ENCODE measurements at places on chromosomes 5 and 9.

GRCh38 chr5:66788556-66788955 lies 192.4 kb downstream of the MAST4 start:
- DNase-seq = no peak

- DNase-seq = no peak
These were observed 51.7 kb upstream of the VPS13A start for GRCh38 chr9:77125665-77126064.

GRCh38 chr9:73680831-73681230 lies 529.2 kb downstream of the ANXA1 start:
- no peak for DNase-seq

DNA sequence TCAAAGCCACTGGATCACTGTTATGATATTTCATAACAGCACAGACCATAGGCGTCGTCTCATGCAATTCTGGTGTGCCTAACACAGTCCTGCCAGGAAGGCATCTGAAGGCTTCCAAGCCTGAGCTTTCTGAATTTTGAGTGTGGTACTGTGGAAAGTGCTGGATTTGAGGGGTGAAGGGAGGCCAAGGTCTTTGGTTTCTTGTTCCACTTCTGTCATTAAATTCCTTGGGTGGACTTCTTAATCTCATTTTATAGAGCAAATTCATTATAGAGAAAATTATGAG lies 441.3 kb upstream of the PIK3R1 start:
- no peak for DNase-seq

- no peak for DNase-seq
These were observed 66.4 kb upstream of the PLPP1 start for GRCh38 chr5:55601204-55601618.

- no peak for DNase-seq
These were observed at the start of gene ENTPD8 for GRCh38 chr9:137441289-137441934. TSS of gene ENTPD8 (minus strand) at chr9:137441357. CDS start at chr9:137438285, 3,072 bp downstream.
